Right forelimb (tissue), 1 donor: ENCODE measurements at places on chromosomes 7 and 10.

DNA sequence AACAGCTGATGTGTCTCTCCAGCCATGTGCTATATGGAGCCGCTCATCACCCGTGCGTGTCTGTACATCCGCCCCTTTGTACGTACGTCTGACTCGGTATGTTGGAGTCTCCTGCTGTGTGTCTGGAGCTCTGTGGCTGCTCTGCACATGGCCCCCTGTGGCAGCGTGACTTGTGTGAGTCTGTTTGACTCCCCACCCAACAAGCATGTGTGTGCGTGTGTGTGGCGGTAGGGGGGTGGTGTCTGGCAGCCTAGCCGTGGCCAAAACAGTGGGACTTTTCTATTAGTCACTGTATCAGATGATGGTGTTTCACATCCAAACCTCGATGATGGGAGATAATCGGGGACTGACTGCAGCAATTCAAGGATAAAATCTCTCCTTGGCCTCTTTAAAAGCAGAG, 94.1 kb downstream of the COL13A1 start:
- DNase-seq: no peak

DNA sequence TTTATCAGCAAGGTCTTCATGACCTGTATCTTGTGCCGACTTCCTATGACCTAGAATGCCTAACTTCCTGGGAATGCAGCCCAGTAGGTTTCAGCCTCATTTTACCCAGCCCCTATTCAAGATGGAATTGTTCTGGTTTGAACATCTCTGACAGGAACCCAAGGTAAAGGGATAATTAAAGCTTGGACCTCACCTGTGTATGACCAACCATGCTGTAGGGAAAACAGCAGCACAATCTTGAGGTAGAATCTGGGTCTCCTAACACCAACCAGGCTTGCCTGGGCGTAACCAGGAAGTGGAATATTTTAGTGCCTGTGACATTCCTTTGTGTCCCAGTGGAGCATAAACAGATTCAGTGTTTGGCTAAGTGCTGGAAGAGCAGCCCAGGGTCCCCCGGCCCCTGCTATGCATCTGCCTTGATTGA, 94.1 kb downstream of the PFKFB3 start:
- no peak for DNase-seq

DNA sequence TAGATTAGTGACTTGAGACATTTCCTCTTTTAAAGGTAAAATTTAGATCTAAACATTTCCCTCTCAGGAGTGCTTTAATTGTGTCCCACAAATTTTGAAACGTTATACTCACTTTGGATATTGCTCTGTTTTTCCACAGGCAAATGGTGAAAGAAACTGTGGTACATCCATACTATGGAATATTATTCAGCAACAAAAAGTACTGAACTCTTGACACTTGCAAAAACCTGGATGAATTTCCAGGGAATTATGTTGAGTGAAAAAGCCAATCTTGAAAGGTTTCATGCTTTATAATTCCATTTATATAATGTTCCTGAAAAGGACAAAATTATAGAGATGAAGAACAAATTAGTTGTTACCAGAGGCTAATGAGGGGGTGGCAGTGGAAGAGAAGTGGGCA, 153.3 kb upstream of the SVIL start:
- no peak for DNase-seq

- DNase-seq: no peak
Measured at GRCh38 chr7:74502216-74502891, 48.6 kb downstream of the GTF2IRD1 start.

DNA sequence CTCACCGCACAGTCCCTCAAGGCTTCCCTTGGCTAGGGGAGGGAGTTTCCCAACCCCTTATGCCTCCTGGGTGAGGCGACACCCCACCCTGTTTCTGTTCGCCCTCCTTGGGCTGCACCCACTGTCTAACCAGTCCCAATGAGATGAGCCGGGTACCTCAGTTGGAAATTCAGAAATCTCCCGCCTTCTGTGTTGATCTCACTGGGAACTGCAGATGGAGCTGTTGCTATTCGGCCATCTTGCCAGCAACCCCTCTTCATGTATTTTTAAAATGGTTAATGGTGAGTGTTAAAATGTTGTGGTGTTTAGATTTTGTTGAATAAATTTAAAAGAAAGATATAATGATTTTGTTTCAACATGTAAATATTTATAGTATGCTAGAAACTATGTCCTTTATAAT, 22.0 kb downstream of the UMAD1 start:
- DNase-seq: no peak

- no peak for DNase-seq
Measured at GRCh38 chr7:135291809-135292253, 58.2 kb downstream of the STRA8 start.

GRCh38 chr7:152673897-152674296, 2.0 kb downstream of the XRCC2 start:
- no peak for DNase-seq

- no peak for DNase-seq
Measured at GRCh38 chr7:47216439-47216838, 365.5 kb downstream of the TNS3 start.

DNA sequence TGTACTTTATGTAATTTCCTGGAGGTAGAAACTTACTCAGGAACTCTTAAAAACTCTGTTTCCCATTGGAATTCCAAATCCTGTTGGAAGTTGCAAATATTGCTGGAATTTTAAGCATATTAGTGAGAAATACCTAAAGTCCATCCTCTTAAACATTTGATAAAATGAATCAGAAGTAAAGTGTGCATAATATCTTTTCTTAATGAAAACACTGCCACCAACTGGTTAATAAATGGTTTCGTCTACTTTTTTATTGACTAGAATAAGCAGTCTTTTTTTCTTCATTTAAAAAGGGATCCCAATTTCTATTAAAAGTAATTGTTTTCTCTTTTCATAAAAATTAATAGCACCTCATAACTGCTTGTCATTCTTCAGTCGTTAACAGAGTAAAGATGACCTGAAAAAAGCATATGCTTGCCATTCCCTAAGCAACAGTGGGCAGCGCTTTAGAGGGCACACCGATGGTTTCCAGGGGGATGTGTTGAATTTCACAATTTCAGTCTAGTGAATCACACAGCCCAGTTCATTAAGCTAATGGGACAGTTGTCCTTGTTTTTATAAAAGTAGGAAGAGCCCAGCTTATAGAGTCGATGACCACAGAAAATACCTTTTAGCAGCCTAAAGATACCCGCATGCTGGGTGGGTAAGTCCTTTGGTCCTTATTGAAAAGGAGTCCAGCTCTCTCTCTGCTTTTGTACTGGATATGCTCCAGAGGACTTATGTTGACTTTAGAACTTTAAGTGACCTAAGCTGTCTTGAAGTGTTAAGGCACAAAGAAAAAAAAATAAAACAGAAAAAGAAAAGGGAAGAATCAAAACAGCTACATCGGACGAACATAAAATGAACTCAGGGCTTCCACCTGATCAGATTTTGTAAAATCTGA, 28.5 kb downstream of the NPS start:
- no peak for DNase-seq

DNA sequence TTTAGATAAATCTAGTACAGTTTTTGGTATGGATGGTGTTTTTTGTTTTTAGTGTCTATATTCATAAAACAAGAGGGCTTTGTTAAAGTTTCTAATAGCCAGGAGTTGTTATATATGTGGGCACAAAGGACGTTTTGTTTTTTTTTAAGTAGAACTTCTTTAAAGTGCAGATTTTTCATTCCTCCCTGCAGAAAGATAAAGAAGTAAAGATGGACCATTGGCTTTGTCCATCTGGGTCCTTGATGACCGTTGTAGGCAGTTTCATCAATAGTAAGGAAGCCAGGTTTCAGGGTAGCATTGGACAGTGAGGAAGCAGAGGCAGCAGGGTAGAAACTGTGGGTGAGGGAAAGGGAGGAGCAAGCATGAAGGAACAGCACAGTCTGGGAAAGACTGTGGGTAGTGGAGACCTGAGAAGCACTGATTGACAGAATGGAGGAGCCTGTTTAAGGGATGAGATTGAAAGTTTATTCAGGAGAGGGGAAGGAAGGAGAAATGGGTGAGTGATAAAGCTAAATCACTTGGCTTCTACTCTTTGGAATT, 5.3 kb downstream of the CALU start:
- no peak for DNase-seq

DNA sequence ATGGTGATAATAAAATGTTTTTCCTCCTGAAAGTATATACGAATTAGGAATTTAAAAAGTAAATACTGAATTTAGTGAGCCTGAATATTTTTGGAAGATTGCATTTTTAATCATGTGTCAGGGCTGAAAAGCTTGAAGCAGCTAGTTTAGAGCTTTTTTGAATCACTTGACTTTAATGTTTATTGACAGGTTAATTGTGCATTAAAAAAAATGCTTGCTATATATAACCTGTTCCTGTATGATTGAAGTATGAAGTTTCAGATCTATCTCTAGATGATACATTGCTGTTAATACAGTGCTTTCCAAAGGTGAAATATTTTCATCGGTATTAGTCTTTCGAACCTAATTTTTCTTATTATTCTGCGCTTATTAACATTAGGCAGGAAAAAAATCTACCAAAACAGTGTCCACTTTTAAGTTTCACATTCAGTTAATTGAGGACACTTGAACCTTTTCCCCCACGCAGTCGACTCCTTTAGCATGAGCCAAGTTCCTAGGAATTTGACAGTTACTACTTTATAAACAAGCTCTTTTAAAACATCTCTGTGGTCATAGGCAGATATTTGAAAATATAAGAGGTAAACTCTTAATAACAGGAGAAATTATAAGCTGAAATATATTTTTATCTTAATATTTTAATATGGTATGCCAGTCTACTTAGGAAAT, 187.1 kb downstream of the MLLT10 start:
- DNase-seq: no peak

- peak; percentile 82 for DNase-seq
Measured at GRCh38 chr10:103637927-103638557, 144.5 kb downstream of the NEURL1 start.

GRCh38 chr7:8085420-8085819, 116.8 kb downstream of the GLCCI1 start:
- no peak for DNase-seq

GRCh38 chr7:127937066-127937680, 94.1 kb downstream of the LRRC4 start:
- no peak for DNase-seq

- DNase-seq: no peak
Measured at GRCh38 chr10:98262571-98262970, 5.4 kb downstream of the LOXL4 start.

GRCh38 chr7:27178366-27178765, 4.2 kb upstream of the HOXA10 start:
- DNase-seq: peak; percentile 61

GRCh38 chr10:96655461-96656197, 64.7 kb downstream of the PIK3AP1 start:
- no peak for DNase-seq

GRCh38 chr10:62692085-62692484, 112.4 kb upstream of the ADO start:
- no peak for DNase-seq

DNA sequence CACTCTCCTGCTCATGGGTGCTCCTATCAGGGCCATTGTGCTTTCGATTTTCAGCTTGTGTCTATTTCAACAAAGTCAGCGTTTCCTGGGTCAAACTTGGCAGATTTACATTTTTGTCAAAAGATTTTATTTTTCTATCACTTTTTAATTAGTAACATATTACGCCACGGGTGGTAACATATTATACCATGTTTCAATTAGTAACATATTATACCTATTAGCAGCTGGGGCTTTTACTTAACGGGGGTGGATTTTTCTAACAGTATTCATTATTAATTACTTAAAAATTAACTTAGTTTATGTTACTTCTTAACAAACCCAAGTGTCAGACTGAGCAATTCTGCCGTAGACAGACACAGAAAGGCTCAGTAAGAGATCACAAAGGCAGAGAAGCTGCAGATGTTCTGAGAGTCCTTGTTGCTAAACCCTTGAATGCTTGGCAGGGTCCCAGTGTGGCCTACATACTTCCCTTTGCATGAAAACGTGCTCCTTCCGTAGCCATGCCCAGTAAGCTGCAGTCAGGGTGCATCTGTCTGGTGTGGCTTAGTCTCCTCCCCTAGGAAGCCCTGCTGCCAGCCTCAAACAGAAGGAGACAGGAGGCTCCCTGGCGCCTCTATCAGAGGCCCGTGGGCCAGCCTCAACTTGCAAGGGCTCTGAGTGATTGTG, 263.1 kb upstream of the CXCL12 start:
- peak; percentile 45 for DNase-seq

- peak; percentile 50 for DNase-seq
Measured at GRCh38 chr7:67854221-67855178, 857.9 kb downstream of the TYW1 start.

GRCh38 chr10:15868006-15868405, 7.7 kb upstream of the MINDY3 start:
- DNase-seq: no peak

GRCh38 chr10:96283756-96284155, 12.4 kb upstream of the BLNK start:
- DNase-seq: no peak

GRCh38 chr10:11225935-11226334, 208.3 kb downstream of the CELF2 start:
- DNase-seq: no peak

- no peak for DNase-seq
Measured at GRCh38 chr7:142298627-142299026, 40.8 kb upstream of the PRSS58 start.

GRCh38 chr7:137682596-137682995, 164.2 kb downstream of the DGKI start:
- no peak for DNase-seq

DNA sequence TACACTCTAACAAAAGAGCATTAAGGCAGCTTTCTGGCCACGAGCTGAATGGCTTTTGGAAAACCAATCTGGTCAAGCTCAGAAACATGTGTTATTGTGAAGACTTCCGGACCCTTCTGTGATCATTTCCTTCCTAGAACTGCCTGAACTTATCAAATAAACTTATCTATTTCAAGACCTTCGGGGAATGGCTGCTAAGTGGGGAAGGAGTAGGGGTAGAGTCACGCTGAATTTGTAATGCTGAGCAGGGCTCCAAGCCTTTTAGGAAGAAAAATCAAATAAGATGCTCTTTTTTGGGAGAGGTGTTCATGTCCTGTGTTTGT, 56.6 kb downstream of the PAPSS2 start:
- DNase-seq: no peak

- DNase-seq: no peak
Measured at GRCh38 chr10:131555406-131555805, 243.9 kb upstream of the TCERG1L start.

DNA sequence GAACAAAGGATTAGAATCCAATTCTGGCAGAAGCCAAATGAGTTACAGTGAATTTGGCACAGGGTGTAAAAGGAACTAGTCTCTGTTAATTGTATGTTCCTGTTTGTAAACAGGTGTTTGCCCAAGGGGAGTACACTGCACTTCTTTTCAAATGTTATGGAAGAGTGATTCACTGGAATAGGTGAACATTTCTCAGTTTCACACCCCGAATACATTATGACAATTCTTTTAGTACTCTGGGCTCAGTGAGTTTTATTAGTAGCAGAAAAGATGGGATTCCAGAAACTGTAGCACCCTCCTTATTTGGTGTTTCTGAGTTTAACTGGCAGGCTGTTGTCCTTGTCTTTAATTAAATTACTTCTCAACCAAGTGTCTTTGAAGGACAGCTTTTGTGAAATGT, 329.2 kb downstream of the BBS9 start:
- no peak for DNase-seq

- DNase-seq: no peak
Measured at GRCh38 chr10:32981760-32982159, 23.7 kb upstream of the ITGB1 start.

GRCh38 chr10:14612873-14613587, 161.7 kb downstream of the FAM107B start:
- DNase-seq: no peak
